ENCODE measurements at places on chromosomes 4 and X. TPM values are rescaled to one million over a fixed set of nuclear protein-coding genes. Genes with fewer than 3 reads are reported as not detected.

GRCh38 chrX:675279-675954 lies 44.8 kb downstream of the SHOX start:
- H3K27me3 ChIP-seq: no peaks in the 10 kb centered on the region
- H3K4me3 ChIP-seq: no peak overlapping the region
- H3K36me3 ChIP-seq: no peaks in the 10 kb centered on the region

DNA sequence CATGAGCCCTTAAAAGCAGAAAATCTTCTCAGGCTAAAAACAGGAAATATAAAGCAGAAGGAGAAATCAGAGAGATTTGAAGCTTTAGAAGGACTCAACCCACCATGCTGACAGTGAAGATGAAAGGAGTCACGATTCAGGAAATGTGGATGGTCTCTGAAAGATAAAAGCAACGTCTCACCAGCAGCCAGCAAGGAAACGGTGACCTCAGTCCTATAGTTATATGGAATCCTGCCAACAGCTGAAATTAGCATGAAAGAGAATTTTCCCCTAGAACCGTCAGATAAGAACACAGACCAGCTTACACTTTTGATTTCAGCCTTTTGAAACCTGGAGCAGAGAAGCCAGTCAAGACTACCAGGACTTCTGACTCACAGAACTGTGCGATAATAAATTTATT lies 715.7 kb upstream of the HTR2C start:
- no peak overlapping the region for H3K27ac ChIP-seq
- H3K4me1 ChIP-seq: no peaks in the 10 kb centered on the region
- no peaks in the 10 kb centered on the region for H3K27me3 ChIP-seq
- no peaks in the 10 kb centered on the region for H3K36me3 ChIP-seq
- DNase-seq: peak; percentile 6

DNA sequence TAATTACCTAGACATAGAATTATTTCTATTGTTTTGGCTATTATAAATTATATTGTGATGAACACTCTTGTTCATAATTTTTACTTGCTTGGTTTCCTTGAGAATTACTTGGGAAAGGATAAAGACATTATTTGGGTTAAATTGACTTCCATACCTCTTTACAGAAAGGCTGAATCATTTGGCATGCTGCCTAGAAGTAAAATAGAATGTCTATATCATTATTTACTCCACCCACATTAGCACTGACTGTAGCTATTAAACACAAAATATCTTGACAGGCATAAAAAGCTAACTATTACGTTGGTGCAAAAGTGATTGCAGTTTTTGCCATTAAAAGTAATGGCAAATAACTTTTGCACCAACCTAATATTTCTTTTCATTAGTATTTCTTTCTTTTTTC lies 29.7 kb upstream of the ADH6 start:
- H3K4me3 ChIP-seq: no peak overlapping the region
- H3K27ac ChIP-seq: no peak overlapping the region
- no peak for DNase-seq
- H3K36me3 ChIP-seq: no peaks in the 10 kb centered on the region

DNA sequence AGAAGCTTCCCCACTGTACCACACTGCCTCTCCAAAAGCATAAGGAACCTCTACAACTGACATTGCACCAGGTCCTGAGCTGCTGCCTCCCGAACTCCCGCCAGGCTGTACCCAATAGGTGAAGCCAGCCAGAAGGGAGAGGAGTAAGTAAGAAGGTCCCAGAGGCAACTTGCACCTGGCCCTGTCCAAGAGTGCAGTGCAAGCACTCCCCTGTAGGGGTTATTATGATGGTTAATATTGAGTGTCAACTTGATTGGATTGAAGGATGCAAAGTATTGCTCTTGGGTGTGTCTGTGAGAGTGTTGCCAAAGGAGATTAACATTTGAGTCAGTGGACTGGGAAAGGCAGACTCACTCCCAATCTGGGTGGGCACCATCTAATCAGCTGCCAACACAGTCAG lies 879.3 kb upstream of the SLIT2 start:
- no peak overlapping the region for H3K27ac ChIP-seq
- no peaks in the 10 kb centered on the region for H3K36me3 ChIP-seq
- DNase-seq: no peak
- H3K27me3 ChIP-seq: no peaks in the 10 kb centered on the region

- no peaks in the 10 kb centered on the region for H3K27me3 ChIP-seq
- H3K4me3 ChIP-seq: no peak overlapping the region
- no peaks in the 10 kb centered on the region for H3K4me1 ChIP-seq
- DNase-seq: no peak
- H3K27ac ChIP-seq: no peak overlapping the region
Measured at GRCh38 chr4:186079694-186080093, 10.7 kb downstream of the TLR3 start.

DNA sequence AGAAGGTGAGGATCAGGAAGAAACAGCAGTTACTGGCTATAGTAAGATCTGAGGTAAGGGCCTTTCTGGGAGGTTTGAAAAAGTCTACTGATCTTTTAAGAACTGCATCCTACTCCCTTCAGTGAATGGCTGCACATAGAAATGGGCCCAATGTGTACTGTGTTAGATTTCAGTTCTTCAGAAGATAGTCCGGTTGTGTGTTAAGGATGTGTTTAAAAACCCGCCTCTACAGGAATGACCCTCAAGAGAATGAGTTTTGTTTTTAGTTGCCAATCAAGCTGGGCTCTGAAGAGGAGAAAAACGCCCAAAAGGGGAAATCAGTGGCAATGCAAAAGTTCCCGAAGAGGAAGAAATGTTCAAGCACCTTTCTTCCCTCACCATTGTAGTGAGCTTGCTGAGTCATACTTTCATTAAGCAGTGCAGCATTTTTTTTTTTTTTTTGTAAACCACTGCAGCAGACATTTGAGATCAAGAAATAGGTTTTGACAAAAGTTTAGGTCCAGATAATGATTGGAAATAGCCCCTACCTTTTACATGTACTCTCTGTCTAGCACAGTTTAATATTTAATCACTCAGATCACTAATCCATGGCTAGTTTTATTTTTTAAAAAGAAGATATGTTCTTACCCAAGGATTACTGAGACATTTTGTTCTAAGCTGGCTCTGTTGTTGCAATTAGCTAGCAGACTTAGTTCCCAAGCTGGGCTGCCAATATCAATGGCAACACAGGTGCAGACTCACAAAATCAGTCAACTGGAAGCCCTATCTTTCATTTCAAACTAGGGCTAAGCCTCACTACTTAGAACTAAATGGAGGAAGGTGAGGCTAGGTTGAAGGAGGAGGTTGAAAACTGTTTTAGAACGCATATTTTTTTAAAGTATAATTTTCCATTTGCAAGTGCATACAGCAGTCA lies 7.0 kb upstream of the TRPC5OS start:
- no peak for DNase-seq
- H3K4me3 ChIP-seq: no peak overlapping the region
- H3K27me3 ChIP-seq: peaks cover 3% of the 10 kb centered on the region
- no peaks in the 10 kb centered on the region for H3K4me1 ChIP-seq
- no peaks in the 10 kb centered on the region for H3K36me3 ChIP-seq
- H3K27ac ChIP-seq: no peak overlapping the region

GRCh38 chr4:24794480-24794879 lies 893 bp upstream of the SOD3 start:
- no peak for DNase-seq
- H3K27me3 ChIP-seq: peaks cover 6% of the 10 kb centered on the region
- no peak overlapping the region for H3K4me3 ChIP-seq
- no peaks in the 10 kb centered on the region for H3K36me3 ChIP-seq
- no peak overlapping the region for H3K27ac ChIP-seq
- H3K4me1 ChIP-seq: no peaks in the 10 kb centered on the region

DNA sequence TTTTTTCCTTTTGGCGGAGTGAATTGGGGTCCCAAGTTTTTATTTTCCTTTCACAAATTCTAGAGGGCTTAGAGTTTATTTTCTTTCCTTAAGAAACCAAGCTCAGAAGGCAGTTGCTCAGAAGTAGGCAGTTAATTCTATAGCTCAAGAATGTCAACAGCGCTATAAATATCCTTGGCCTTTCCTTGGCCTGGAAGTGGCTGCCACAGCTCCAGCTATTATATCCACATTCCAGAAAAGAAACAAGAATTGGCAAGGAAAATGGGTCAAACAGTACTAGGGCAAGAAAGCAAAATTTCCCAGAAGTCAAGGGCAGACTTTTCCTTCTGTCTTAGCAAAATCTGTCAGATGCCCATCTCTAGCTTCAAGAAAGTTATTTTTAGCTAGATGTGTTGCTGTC lies 31.0 kb downstream of the SLC10A6 start:
- H3K27me3 ChIP-seq: no peaks in the 10 kb centered on the region
- no peaks in the 10 kb centered on the region for H3K4me1 ChIP-seq
- no peak overlapping the region for H3K27ac ChIP-seq
- DNase-seq: no peak
- H3K4me3 ChIP-seq: no peak overlapping the region

DNA sequence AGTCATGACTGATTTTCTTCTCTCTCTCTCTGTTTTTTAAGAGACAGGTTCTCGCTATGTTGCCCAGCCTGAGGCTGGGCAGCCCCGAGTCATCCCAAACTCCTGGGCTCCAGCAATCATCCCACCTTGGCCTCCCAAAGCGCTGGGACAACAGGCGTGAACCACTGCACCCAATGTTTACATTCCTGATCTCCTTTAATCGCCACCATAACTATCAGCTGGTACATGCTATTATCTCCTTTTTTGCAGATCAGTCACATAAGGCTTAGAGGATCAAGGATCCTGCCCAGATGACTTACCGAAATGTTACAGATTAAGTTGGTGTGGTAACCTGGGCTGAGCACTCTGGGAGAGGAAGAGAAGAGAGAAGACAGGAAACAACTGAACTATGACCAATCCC lies 1.5 kb upstream of the USP46 start:
- H3K4me3 ChIP-seq: no peak overlapping the region
- H3K27ac ChIP-seq: no peak overlapping the region

DNA sequence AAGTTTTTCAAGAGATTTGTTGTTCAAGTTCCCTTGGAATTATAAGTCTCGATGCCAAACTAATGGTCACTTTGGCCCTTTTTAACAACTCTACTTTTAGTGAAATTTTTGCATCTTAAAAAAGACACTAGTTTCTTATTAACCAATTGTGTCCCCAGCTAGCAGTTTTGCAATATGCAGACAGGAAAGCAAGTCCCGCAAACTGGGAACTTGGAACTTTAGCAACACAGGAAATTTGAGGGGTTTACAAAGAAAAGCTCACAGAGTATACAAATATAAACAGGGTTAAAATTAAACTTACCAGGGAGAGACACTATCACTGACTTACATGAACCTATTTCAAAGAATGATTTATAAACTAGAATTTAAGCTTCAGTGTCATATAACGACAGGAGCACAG lies 137.9 kb downstream of the ANK2 start:
- H3K27ac ChIP-seq: no peak overlapping the region
- no peaks in the 10 kb centered on the region for H3K4me1 ChIP-seq
- H3K4me3 ChIP-seq: no peak overlapping the region

The NLGN3 gene
- 0.81 TPM for polyA plus RNA-seq

The PLS3 gene
- polyA plus RNA-seq: not detected

The ASB5 gene
- not detected for polyA plus RNA-seq

Measured in B cell (primary cell).